ENCODE measurements at places on chromosomes 7 and 10.

- DNase-seq: no peak
Measured at GRCh38 chr10:120783867-120784266, 67.3 kb upstream of the WDR11 start.

GRCh38 chr10:9024210-9024609, 969.7 kb downstream of the GATA3 start:
- no peak for DNase-seq

GRCh38 chr7:117791877-117792780, 81.1 kb downstream of the CTTNBP2 start:
- DNase-seq: no peak

- DNase-seq: no peak
Measured at GRCh38 chr10:44776181-44776580, 135.0 kb upstream of the TMEM72 start.

GRCh38 chr7:80263821-80264220, 129.2 kb downstream of the GNAI1 start:
- no peak for DNase-seq

GRCh38 chr10:60975716-60976115, 31.7 kb upstream of the RHOBTB1 start:
- no peak for DNase-seq

- DNase-seq: no peak
Measured at GRCh38 chr10:73959484-73960243, 38.3 kb upstream of the VCL start.

DNA sequence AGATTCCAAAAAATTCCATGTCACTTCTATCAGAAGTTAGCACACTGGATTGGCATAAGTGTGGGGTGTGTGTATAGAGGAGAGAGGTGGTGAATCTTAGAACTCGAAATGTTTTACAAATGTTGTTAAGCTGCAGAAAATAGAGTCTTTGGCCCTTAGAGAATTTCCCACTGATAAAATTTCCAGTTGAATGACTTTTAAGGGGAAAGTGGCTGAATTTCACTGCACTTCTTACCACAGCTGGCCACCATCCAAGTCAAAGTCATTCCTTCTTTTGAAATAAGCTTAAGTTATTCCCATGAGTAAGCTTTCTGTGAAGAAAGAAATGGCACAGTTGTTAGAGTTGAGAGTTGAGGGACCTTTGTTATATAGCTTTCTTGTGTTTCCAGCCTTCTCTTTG, 13.9 kb downstream of the VCL start:
- no peak for DNase-seq

- no peak for DNase-seq
Measured at GRCh38 chr7:41222746-41223145, 480.1 kb downstream of the INHBA start.

- DNase-seq: no peak
Measured at GRCh38 chr10:72956001-72956400, 1.4 kb upstream of the PLA2G12B start.

DNA sequence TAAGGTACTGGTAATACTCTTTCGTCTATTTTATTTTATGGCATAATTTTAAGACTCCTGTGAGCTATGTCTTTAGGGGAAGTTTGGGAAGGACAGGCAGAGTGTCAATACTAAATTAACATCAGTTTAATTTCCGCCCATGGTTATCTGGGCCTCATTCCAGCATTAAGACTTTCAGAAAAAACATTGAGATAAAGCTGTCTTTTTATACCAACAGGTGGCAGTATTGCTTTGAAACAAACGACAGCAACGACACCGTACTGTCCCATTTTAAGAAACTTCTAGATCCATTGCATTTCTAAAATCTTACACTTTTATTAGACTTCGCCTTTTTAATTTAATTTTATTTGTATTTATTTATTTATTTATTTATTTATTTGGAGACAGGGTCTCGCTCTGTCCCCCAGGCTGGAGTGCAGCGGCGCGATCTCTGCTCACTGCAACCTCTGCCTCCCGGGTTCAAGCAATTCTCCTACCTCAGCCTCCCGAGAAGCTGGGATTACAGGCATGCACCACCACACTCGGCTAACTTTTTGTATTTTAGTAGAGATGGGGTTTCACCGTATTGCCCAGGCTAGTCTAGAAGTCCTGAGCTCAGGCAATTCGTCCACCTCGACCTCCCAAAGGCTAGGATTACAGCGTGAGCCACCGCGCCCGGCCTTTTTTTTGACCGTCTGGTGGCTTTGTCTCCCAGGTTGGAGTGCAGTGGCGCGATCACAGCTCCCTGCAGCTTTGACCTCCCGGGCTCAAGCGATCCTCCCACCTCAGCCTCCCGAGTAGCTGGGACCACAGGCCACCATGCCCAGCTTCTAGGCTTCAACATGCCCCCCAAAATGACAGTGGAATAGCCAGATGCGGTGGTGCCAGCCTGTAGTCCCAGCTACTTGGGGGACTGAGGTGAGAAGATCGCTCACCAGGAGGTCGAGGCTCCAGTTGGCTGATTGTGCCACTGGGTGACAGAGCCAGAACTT, 78.7 kb upstream of the C1GALT1 start:
- DNase-seq: no peak

GRCh38 chr10:95176101-95176500, 17.9 kb upstream of the ACSM6 start:
- DNase-seq: no peak

DNA sequence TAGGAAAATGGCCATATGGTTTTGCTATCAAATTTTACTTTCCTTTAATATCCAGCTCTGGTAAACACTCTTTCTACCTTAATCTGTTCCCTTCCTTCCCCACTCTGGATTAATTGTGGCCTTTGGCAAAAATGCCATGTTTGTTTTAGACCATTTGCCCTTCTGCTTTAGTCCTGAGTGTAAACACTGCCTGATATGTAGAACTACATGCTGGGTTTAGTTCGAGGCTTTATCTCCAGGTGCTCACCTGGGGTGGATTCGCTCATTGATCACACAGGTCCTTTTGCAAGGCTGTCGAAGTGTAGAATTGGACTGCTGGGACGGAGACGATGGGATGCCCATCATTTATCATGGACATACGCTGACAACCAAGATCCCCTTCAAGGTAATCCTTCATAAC, 94.1 kb downstream of the NOC3L start:
- no peak for DNase-seq

- no peak for DNase-seq
Measured at GRCh38 chr7:16586081-16586874, 59.3 kb downstream of the ANKMY2 start.

DNA sequence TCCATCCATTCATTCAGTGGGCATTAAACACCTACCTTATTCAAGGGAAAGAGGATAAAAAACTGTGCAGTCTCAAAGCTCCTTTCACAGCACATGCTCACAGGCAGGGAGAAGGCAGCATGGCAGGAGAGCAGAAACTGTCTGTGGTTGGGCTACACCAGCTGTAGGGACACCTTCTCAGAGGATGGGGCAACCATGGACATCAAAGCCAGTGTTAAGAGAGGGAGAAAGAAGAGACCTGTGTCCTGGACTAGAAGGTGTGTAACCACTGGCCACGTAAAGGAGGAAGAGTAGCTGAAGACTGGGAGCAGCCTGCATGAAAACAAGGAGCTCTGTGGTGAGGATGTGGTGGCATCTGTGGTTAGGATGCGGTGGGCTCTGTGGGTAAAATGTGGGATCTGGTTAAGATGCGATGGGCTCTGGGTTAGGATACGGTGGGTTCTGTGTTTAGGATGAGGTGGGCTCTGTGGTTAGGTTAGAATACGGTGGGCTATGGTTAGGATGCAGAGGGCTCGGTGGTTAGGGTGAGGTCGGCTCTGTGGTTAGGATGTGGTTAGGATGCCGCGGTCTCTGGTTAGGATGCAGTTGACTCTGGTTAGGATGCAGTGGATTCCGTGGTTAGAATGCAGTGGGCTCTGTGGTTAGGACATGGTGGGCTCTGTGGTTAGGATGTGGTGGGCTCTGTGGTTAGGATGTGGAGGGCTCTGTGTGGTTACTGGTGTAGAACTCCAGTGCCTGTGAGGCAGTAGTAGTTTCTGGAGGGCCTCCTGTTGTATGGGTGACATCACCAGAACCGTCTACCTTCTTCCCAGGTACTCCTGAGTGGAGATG, 197.6 kb downstream of the WDR37 start:
- DNase-seq: no peak

- DNase-seq: no peak
Measured at GRCh38 chr7:15765753-15766152, 79.3 kb upstream of the MEOX2 start.

- DNase-seq: no peak
Measured at GRCh38 chr10:845526-845925, 86.0 kb downstream of the LARP4B start.

- no peak for DNase-seq
Measured at GRCh38 chr7:55050281-55050680, 31.5 kb downstream of the EGFR start.

DNA sequence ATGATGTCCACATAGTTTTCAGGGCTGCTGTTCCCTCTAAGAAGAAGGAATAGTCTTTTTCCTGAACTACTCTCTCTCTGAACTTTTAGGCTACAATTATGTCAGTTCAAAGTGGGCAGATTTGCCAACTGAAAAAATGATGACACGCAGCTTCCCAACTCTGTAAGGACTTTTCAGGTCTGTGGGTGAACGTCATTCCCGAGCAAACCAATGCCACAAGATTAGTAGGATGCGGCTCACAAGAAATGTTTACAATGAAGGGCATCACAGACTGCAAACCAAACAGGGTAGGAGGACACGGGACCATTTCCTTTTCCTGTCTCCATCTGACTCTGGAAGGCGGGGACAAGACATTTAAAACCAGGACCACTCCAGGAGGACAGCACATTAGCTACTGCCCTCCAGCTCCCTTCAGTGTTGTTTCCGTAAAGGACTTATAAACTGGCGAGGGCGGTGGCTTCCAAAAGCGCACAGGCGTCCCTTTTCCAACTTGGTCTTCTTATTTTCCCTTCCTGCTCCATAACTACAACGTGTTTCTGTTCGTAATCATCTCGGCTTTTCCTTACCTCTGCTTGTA, 539 bp upstream of the MKLN1 start:
- DNase-seq: no peak

GRCh38 chr7:153386556-153386955, 627.0 kb downstream of the ACTR3B start:
- peak; percentile 33 for DNase-seq

DNA sequence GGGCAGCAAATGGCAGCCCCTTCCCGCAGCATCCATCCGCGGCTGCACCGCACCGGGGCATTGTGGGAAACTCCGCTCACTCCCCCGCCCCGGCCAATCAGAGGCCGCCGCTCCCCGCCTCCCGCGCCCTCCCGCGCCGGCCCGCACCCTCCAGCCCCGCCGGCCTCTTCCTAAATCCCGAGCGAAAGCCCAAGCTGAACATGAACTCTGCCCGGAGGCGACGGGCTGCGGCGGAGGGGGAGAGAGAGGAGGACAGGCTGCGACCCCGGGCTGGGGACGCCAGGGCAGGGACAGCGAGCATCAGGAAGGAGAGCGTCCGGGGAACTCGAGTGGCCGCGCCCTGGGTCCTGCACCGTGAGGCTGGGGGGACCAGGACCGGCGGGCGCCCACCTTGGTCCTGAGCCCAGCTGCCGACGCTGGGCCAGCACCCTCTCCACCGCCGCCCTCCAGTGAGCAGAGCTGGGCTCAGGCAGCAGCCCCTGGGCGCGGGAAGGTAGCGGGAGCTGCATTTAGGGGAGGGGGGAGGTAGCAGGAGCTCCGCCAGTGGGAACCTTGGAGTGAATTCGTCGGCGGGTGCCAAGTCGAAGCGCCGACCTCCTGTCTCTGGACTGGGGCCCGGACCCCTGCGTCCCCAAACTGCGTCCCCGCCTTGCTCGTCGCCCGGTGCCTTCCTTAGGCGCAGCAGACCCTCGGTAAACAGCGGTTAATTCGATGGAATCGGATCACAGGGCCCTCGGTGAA, at the start of gene DGKI:
Gene DGKI, minus strand, starts transcription at position 148 of the 741 bp plus-strand sequence.
- DNase-seq: no peak

- no peak for DNase-seq
Measured at GRCh38 chr10:71213761-71214440, 1.5 kb downstream of the UNC5B start.

GRCh38 chr10:98270073-98270740, 2.2 kb upstream of the LOXL4 start:
- no peak for DNase-seq

GRCh38 chr10:95284807-95285206, 6.0 kb downstream of the PDLIM1 start:
- DNase-seq: no peak

- no peak for DNase-seq
Measured at GRCh38 chr10:69295027-69295636, 16.8 kb downstream of the HK1 start.

- DNase-seq: no peak
Measured at GRCh38 chr10:24983946-24984345, 31.5 kb upstream of the PRTFDC1 start.

- no peak for DNase-seq
Measured at GRCh38 chr10:32190890-32191491, 134.8 kb upstream of the KIF5B start.

DNA sequence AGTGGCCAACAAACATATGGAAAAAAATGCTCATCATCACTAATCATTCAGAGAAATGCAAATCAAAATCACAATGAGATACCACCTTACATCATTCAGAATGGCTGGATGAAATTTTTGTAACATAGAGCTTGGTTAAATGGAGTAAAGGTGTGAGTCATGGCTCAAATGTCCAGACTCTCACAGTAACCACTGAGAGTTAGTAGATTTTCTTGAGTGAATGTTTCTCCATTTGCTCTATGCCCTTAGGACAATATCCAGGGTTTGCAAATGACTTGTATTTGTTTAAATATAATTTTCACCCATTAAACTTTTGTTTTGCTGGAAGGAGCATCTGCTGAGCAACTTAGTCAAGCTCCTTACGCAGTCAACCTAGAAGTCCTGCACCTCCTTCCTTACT, 967.2 kb downstream of the XPNPEP1 start:
- no peak for DNase-seq

- no peak for DNase-seq
Measured at GRCh38 chr10:16182688-16183087, 254.1 kb upstream of the PTER start.

DNA sequence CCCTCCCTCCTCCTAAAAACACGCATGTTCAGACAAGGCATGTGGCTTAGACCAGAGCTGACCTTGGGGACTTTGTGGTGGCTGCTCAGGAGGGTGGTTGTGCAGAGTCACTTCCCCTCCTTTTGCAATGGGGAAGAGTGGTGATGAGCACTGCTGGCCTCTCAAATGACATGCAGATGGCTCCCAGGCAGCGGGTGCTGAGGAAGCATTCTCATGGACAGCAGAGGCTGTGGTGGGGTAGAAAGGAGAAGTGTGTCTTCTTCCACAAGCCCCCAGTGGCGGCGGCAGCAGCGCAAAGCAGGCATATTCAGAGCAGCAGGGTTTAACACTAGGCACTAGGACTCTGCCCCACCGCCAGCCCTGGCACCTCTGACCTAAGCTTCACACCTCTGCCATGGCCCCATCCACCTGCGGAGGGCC, 105.9 kb upstream of the ANLN start:
- DNase-seq: no peak

GRCh38 chr10:30688456-30688855, 58.9 kb upstream of the LYZL2 start:
- DNase-seq: no peak
